ENCODE measurements at places on chromosomes 16 and 17. TPM values are rescaled to one million over a fixed set of nuclear protein-coding genes. Genes with fewer than 3 reads are reported as not detected.

DNA sequence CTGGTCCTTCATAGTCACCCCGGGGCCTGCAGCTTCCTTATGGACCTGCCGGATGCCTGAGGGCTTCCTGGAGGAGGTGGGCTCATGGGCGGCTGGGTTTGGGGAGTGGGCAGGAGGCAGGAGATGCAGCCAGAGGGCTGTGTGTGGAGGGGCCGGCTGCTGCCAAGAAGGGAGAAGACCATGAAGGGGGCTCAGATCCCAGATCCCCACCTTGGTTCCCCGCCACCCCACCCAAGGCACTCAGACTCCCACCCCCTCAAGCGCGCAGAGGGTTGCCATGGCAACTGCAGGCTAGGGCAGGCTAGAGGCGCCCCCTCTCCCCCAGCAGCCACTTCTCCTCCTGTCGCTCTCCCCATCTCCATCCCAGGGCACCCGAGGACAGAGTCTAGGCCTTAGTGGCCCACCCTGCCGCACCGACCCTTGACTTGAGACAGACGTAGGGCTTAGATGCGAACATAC lies 104.5 kb downstream of the CRLF3 start:
- DNase-seq, result no peak

- peak; percentile 93 for DNase-seq
These were observed 31.7 kb downstream of the OSBPL7 start for GRCh38 chr17:47789611-47790561.

Gene DBNDD1
- total RNA-seq, result 0.29 TPM

DNA sequence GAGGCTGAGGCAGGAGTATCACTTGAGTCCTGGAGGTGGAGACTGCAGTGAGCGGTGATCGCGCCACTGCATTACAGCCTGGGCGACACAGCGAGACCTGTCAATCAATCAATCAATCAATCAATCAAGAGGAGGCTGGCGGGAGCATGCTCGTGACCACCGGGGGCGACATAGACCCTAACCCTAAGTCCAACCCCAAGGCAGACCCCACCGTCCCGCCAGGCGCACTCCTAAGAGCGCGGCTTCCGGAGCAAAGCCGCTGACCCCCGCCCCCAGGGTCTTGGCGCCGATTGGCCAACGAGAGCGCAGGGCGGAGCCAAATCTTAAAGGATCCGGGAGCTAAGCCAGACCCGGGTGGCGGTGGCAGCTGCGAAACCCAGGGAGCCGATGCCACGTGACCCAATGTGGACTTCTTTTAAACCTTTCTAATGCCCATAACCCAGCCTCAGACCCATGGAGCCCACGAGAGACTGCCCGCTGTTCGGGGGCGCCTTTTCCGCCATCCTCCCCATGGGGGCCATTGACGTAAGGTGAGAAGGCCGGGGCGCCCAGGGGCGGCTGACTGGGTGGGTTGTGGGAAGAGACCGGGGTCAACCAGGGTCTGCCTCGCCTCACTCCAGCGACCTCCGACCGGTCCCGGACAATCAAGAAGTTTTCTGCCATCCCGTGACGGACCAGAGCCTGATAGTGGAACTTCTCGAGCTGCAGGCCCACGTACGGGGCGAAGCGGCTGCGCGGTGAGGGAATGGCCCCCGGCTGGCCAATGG lies at the start of gene RANGRF:
RANGRF (plus strand) TSS at position 335 of the 767 bp plus-strand sequence; CDS start at position 454, 119 bp downstream.
- peak; percentile 98 for DNase-seq

Gene AGRP
- not detected for total RNA-seq

GRCh38 chr17:6910987-6911603 lies 79.6 kb upstream of the TEKT1 start:
- DNase-seq, result no peak

Gene DYNLRB2
- not detected for total RNA-seq

- no peak for DNase-seq
These were observed 452.7 kb downstream of the TMEM114 start for GRCh38 chr16:8137606-8138005.
